Fibroblast of skin of right biceps (primary cell): ENCODE measurements at places on chromosomes 3 and 15.
A peak's percentile ranks its signal among the peaks of the same experiment; 100 is the strongest.

GRCh38 chr15:65060641-65061397, 7.0 kb downstream of the RASL12 start:
- no peak for DNase-seq

DNA sequence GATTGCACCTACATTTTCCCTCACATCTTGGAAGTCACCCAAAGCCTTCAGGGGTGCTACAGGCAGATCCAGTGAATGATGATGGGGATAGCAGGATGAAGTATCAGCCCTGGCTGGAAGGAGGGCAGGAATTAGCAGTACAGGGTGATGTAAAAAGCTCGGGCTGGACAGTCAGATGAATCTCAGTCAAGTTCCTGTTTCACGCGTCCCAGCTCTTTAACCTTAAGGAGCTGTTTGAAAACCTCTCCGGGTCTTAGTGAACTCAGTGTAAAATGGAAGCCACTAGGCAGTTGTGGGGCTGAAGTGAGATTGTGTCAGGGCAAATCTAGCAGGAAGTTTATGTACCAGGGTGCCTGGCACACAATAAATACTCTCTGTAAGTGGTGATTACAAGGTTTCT, 166.4 kb upstream of the PROK2 start:
- DNase-seq = no peak

DNA sequence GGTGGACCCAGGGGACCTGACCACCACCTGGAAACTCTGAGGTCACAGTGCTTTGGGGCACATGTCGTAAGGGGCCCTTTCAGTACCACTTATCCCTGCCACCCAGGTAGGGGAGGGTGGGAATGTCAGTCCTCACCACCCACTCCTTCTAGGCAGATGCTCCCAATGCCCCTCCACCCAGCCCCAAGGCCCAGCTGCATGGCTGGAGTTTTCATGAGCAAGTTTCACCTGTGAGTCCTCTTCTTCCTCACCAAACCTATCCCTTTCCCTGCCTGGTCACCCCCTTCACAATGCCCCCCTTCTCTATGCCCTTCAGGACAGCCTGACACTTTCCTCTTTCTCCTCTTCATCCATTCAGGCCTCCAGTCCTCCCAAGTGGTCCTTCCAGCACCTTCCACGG, 9.8 kb downstream of the FAM174B start:
- no peak for DNase-seq

- DNase-seq = no peak
Measured at GRCh38 chr15:28097656-28098359, 1.3 kb downstream of the OCA2 start.

- peak; percentile 4 for DNase-seq
Measured at GRCh38 chr15:94671858-94672532, 440.6 kb downstream of the MCTP2 start.

- no peak for DNase-seq
Measured at GRCh38 chr3:23396746-23397145, 193.6 kb downstream of the UBE2E2 start.

- DNase-seq = no peak
Measured at GRCh38 chr15:67296684-67297083, 42.1 kb downstream of the IQCH start.

DNA sequence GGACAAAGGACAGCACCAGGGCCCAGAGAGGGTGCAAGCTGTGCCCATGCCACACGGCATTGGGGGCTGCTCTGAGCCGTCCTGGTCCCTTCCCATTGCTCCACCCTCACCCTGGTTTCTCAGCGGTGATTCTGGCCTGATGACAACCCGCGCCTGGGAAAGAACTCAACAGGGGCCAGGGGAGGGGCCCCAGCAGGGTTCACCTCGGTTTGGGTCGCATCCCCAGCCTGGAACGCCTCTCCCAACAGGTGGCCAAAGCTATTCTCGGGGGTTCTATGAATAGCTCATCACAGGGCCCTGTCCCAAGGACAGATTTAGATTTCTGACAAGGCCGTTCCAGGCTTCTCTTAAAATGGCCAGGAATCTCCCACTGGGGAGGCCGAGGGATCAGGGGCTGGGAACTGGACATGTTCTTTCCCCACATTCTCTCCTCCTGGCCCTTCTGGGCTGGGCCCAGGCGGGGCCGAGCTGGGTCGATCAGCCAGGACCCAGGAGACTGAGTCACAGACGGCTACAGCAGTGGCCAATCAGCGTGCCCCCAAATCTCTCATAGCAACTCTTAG, 17.9 kb downstream of the GRIP2 start:
- no peak for DNase-seq

GRCh38 chr3:64019271-64019670, 4.0 kb downstream of the PSMD6 start:
- no peak for DNase-seq

DNA sequence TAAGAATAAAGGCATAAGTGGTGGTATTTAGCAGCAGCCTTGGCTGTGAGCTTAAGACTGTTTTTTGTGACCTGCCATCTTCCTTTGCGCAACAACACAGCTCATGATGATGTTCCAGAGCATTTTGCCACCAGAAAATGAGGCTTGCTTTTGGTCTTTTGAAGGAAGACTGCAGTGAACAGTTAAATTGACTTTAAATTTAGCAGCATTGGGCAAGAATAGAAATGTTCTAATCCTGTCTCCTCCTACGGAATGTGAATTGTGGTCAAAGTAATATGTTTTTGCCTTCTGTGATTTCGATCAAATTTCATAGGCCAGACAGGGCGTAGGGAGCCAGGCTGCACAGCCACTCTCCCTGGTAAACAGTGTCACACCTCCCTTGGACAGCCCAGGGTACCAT, 460.7 kb upstream of the RASGRP1 start:
- peak; percentile 50 for DNase-seq

- peak; percentile 43 for DNase-seq
Measured at GRCh38 chr3:58272891-58273290, 33.2 kb upstream of the RPP14 start.

DNA sequence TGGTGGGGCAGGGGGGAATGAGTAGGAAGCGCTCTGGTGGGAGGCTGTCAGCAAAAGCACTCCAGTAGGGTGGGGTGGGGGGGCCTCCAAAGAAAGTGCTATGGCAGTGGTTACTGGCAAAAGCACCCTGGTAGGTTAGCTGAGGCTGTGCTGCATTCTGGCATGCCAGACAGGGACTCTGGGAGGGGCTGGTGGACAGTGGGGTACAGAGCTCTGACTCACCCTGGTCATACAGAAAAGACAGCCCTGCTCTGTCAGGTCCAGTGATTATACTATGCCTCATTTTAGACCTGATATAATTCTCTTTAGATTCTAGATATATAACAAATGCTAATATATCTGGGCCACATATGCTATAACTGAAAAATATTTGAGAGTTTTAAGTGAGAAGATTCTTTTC, 82.8 kb upstream of the CPNE4 start:
- DNase-seq = no peak

GRCh38 chr3:11900824-11901223, 54.1 kb upstream of the TAMM41 start:
- DNase-seq = no peak
